ENCODE measurements at places on chromosomes 7 and 10.

DNA sequence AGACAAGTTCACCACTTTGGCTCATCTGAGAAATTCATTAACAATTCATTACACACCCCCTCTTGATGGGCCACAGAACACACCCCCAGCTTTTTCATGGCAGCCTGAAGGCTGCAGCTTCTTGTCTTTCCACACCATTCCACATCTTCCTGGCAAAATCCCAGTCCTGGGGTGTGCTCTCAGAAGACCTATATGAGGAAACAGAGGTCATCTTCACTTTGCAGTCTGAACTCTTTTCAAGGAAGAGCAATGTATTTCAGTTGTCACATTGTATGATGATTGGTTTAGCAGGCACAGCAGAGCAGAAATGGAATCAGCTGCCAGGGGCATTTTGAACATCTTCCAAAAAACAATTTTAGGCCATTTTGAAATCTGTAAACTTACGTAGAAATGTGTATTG lies 7.8 kb upstream of the LRRC27 start:
- no peak for DNase-seq

GRCh38 chr7:129047761-129048160 lies 7.2 kb downstream of the TNPO3 start:
- DNase-seq = no peak

DNA sequence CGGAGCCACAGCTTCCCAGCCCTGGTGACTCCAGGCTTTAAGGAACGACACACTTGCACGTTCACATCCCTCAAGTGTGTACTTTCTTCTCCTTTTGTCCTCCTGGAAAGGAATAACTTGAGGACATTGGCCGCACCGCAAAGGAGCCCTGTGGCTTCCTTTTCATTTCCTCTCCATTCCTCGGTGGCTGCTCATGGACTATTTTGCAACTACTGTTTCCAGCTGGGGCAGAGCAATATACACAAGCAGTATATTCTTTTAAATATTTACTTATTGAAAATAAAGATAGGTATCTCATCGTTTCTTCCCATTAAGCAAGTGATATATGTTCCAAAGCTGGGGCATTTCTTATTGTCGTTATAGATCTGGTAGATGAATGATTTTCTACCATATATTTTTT lies 97.2 kb upstream of the LYZL1 start:
- DNase-seq = no peak

DNA sequence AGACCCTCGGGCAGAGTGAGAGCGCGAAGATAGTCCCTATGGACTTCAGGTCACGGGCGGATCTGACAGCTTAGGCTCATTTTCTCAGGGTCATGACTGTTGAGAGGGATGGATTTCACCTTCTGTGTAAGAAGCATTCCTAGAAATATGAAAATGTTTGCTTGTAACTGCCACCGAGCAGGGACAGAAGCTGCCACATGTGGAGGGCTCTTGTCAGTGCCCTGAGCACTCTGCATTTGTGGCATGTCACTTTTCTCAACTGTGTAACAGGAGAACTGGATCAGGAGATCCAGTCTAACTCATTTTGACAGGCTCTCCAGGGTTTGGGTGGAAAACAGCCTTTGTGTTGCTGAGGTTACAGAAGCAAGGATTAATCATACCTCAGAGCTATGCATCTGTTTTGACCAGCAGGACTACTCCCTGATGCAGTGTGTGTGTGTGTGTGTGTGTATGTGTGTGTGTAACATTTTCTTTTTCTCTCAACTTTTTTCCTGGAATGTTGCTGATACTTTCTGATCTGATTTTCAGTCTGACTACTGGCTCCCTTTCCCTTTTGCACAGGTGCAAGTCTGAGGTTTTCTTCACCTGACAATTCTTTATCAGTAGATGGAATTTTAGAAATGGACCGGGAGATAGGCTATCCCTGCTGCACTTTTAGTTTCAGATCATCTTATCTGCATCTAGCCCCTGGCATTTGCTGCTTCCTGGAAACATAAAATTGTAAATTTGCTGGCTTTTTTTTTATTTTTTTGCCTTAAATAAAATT lies 183.3 kb downstream of the STK31 start:
- DNase-seq = no peak

GRCh38 chr7:90210981-90211380 lies 559 bp upstream of the STEAP2 start:
- DNase-seq = no peak

DNA sequence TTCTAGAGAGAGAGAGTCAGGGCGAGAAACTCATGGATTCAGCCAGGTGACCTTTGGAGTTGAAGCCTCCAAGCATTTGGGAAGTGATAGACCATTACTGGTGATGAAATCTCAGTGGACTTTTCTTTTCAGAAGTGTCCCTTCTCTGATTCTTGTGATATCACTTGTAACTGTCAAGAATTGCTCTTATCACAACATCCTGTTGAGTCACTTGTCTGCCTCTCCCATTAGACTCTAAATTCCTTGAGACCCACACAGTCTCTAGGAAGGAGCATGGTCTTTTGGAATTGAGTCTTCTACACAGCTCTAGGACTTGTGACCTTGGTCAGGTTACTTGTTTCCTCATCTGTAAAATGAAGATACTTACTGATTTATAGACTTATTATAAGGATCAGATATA lies 81.0 kb downstream of the CFAP58 start:
- no peak for DNase-seq

- no peak for DNase-seq
Measured at GRCh38 chr7:10918093-10918590, 55.5 kb upstream of the PHF14 start.

DNA sequence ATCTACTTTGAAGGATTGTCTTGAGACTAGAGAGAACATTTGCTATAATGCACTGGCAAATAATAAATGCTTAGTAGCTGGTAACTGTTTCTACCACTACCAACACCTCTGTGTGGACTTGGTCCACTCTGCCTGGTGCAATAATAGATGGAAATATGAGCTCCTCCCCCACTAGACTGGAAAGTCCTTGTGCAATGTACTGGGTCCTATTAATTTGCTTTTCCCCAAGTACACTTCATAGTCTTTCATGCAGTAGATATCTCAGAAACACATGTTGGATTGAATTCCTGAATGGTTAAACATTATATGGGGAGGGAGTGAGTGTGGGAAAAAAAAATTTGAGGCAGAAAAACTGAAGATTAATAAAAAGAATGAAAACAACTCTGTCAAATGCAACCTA lies 119.3 kb downstream of the C10orf90 start:
- no peak for DNase-seq

GRCh38 chr10:93462881-93463280 lies 19.3 kb downstream of the MYOF start:
- DNase-seq = no peak

- DNase-seq = no peak
Measured at GRCh38 chr7:80082213-80082612, 52.4 kb upstream of the GNAI1 start.

- no peak for DNase-seq
Measured at GRCh38 chr7:422191-422885, 97.3 kb downstream of the PDGFA start.

DNA sequence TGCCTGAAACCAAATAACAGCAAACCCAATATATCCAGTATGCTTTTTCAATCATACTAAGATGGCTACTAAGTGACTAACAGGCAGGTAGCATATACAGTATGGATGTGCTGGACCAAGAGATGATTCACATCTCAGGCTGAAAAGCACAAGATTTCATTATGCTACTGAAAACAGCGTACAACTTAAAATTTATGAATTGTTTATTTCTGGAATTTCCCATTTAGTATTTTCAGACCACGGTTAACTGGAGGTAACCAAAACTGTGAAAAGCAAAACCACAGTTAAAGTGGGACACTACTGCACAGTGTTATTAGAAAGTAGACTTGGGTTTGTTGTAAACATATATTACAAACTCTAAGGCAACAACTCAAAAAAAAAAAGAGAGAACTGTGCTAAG lies 91.5 kb downstream of the KMT2C start:
- no peak for DNase-seq

DNA sequence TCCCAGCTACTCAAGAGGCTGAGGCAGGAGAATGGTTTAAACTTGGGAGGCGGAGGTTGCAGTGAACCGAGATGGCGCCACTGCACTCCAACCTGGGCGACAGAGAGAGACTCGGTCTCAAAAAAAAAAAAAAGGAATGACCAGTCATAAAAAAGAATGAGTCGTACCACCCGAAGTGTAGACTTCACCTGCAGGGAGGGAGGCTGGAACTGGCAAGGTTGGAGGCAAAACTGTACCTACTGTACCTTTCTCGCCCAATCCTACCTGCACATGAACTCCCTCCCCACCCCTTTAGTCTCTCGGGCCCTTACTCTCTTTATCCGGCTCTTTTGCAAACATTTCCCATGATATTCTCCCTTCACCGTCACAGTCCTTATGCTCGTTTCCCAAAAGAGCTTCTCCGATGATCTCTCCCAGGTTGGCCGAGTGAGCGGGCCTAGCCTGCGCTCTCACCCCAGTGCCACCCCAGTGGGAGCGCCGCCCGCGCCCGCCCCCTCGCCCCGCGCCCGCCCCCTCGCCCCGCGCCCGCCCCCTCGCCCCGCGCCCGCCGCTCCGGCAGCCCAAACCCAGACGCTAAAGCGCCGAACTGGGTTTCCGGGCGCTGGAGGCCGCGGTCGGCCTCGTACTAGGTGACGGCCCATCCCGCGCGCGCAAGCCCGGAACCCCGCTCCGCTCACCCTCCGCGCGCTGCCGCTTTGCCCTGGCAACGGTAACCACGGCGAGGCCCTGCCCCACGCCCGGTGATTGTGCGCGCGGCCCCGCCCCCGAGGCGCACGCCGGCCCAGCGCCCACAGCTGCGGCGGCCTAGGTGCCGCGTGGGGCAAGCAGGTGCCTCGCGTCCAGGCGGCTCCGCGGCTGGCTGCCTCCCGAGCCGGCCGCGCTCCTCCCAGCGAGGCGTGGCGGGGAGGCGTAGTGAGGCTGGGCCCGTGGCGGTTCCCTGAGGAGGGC lies at the start of gene SMKR1:
Gene SMKR1 (plus strand): TSS at position 772 of the 948 bp plus-strand sequence. CDS start 294 bp downstream, outside the sequence.
- DNase-seq = peak; percentile 88

Measured in mucosa of gallbladder (tissue), 1 donor.